Glutamatergic neuron (in vitro differentiated cells): ENCODE measurements at places on chromosomes 1 and 21.
A peak's percentile ranks its signal among the peaks of the same experiment; 100 is the strongest.

- DNase-seq = no peak
Measured at GRCh38 chr1:60132108-60132507, 58.5 kb upstream of the C1orf87 start.

DNA sequence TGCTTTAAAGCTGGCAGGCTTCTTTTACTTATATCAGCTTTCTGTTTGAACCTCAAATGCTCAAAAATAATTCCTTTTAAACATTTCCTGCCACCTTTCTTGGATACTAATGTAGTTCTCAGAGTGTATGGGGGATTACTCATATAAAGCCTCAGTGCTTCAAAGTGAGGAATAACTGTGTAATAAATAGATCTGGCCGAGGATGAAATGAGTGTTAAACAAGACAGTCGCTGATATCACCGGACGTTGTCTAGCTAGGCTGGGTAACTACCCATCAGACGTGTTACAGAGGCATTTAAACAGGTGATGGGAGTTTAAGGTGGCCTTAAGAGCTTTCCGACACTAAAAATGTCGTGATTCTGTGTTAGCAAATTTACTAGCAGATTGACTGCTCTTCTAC lies 53.1 kb downstream of the VANGL2 start:
- DNase-seq = no peak

- peak; percentile 48 for DNase-seq
Measured at GRCh38 chr1:109527098-109527811, 12.4 kb upstream of the GPR61 start.

DNA sequence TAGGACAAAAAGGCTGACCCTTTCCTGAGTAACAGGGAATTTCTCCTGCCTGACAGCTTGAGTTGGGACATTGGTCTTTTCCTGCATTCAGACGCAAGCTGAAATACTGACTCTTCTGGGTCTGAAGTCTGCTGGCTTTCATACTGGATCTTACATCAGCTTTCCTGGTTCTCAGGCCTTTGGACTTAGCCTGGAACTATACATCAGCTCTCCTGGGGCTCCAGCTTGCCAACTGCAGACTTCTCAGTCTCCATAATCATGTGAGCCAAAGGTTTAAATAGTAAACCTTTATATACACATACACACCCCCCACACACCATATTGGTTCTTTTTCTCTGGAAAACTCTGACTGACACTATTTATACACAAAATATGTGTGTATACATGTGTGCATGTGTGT lies 59.0 kb upstream of the KCND3 start:
- DNase-seq = no peak

DNA sequence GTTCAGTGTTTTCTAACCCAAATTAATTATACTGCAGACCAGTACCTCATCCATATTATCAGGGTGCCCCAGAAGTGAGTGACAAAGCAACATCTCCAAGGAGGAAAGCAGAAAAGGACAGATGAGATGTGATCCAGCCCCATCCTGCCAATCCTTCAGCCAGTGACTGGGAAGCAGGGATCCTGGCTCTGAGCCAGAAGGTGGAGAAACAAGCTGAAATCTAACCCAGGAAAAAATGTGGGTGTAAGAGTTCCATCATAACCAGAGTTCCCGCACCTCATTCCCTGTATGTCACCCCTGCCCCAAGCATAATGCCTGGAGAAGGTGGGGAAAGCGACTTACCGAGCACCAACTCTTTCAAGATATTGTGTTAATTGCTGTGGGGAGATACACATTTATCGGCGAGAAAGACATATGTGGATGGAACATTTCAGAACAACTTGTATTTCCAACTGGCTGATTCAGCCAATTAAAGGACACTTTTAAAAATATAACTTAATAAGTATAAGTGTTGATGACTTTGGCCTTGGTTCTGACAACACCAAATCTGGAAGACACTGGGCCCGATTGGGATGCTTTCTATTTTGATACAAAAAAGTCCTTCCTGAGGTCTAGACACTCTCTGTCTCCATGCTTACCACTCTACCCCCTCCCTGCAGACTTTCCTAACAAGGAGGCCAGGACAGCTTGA lies 14.9 kb downstream of the PLEKHA6 start:
- no peak for DNase-seq

- no peak for DNase-seq
Measured at GRCh38 chr1:228830954-228831481, 95.7 kb downstream of the RHOU start.

DNA sequence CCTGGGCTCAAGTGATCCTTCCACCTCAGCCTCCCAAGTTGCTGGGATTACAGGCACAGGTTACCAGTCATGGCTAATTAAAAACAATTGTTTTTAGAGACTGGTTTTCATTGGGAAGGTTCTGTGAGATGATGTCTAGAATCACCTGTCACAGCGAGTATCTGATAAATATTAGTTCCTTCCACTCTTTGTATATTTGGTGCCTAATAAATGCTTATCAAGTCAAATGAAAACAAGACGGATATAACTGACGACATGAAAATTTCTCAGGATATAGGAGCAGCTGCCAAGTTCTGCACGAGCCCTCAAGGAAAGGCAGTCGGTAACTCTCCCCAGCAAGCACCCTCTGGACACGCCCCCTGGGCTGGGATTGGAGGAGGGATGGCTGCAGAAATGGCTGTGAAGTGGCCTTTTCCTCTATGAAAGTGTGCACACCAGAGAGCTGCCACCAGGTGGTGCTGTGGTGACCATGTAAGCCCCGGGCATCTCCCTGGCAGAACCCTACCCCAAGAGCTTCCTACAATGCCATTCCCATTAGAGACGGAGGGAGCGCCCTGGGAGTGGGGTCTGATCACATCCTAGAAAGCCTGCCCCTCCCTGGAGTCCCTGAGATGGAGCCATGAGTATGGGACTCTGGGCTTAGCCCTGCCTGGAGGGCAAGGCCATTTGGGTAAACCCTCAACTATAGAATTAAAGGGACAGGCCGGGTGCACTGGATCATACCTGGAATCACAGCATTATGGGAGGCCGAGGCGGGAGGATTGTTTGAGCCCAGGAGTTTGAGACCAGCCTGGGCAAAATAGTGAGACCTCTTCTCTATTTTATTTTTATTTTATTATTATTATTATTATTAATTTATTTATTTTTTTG lies 50.9 kb downstream of the HTR6 start:
- DNase-seq = peak; percentile 98

DNA sequence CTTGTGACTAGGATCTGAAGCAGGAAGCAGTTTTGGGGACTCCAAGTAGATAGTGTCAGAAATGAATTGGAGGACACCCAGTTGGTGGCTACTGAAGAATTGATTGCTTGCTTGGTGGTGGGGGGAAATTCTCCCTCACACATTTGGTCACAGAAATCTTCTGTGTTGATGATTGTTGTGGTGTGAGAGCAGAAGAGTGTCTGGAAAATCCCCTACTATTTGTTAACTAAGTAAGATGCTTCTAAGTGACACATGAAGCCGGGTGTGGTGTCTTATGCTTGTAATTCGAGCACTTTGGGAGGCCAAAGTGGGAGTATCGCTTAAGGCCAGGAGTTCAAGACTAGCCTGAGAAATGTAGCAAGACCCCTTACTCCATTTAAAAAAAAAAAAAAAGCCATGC lies 22.5 kb upstream of the IPP start:
- no peak for DNase-seq

DNA sequence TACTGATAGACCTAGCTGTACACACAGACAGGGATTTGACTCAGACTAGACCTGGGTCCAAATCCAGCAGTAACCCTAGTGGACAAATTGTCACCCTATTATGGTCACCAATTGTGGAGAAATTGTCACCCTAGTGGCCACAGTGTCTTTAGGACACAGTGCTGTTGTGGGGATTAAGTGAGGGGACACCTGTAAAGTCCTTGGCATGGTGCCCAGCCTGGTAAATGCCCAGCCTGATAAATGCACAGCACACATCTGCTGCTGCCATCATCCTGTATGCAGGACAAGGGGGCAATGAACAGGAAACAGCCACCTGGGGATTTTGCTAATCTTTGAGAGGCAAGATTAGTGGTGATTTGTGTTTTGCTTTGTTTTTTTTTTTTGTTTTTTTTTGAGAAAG lies 2.3 kb downstream of the TMEM61 start:
- no peak for DNase-seq

GRCh38 chr1:156886583-156887281 lies 6.8 kb upstream of the PEAR1 start:
- no peak for DNase-seq

DNA sequence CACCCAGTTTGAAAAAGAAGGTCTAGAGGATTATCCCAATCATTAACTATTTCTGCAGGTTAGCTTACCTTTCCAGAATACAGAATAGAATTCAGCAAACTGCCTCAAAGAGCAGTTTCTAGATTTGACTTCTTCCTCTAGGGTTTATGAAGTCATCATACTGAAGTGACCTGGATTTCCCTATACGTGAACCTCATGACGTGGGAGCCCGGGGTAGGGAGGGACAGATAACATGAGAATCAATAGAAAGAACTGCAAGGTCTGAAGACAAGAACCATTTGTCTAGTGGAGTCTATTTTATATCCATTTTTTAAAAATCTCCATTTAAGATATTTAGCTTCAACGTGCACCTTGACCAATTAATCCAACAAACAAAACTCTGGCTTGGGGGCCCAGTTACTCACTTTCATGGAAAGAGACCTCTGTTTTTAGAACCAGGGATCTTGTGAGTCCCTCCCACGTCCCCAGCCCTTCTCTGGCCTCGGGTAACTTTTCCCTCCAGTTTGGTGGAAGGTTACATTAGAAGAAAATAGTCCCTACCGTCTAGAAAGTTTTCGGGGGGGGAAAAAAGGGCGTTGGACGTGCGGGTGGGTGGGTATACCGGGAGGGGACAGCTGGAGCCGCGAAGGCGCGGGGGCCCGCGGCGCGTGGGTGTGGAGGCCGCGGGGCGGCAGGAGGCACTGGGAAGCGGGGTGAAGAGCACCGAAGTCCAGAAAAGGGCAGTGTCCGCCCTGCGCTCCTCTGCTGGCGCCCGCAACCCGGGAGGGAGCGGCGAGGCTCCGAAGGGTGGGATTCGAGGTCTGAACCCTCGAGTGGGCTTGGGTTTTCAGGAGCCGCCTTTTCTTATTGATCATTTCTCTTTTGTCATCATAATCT lies 13.8 kb upstream of the POGZ start:
- peak; percentile 43 for DNase-seq

GRCh38 chr1:109425391-109426280 lies 612 bp downstream of the PSMA5 start:
- DNase-seq = no peak

DNA sequence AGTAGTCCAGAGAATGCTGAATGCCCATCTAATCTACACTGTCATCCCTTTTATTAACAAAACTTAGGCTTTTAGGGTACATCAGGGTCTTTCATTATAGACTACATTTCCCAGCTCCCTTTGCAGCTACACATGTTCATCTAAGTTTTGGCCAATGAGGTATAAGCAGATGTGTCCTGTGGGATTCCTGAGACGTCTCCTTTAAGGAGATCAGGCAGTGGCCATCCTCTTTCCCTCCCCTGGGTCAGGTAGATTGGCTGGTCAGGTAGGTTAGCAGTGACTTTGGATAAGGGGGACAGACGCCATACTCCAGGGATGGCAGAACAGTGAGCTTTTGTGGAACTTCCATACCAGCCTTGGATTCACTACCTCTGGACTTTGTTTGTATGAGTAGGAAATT lies 188.3 kb downstream of the FGGY start:
- no peak for DNase-seq

DNA sequence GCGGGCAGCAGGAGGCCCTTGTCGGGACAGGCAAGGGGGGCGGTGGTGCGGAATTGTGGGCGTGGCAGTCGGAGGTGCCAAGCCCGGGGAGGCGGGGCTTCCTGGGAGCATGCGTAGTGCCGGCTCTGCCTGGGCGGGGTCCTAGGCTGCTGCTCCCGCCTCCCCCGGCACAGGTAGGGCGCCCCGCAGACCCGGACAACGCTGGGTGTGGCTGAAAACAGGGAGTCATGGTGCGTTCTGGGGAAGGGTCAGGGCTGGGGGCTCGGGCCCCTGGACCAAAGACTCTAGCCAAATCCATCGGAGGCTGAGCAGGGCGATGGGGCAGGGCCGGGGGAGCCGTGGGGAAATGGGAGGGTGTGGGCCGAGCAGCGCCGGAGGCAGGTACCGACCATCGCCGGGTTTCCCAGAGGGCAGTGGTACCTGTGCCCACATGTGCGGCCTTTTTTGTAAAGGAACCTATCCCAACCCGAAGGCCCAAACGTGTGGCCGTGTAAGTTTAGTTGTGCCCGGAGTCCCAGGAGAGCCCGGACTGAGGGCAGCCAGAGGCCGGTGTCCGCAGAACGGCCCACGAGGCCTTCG lies 231.9 kb downstream of the SDCCAG8 start:
- DNase-seq = no peak

DNA sequence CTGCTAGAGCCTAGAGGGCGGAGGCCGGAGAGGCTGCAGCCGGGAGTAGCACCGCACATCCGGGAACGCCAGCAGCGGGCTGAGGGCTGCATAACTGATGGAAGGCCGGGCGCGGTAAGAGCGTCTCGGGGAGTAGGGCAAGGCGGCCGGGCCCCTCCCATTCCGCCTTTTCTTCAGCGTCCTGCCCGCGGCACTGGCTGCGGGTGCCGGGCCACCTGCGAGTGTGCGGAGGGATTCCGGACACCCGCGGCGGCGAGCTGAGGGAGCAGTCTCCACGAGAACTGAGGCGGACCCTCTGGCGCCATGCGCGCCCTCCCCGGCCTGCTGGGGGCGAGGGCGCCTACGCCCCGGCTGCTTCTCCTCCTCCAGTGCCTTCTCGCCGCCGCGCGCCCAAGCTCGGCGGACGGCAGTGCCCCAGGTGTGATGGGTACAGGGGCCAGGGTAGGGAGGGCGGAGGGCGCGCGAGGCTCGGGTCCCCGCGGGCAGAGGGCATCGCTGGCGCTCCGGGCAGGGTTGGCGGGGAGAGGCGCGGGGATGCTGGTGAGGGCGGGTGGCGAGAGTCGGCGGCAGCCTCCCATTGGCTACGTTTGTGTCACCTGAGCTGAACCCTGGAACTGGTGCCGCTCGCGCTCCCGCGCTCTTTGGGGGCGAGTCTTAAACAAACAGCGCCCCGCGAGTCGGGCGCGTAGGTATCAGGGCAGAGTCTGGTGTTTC lies 334.4 kb downstream of the SRGAP2C start:
- peak; percentile 82 for DNase-seq

GRCh38 chr1:57889676-57890320 lies 465.9 kb upstream of the DAB1 start:
- DNase-seq = no peak

- no peak for DNase-seq
Measured at GRCh38 chr21:43643193-43643592, 16.1 kb downstream of the HSF2BP start.

GRCh38 chr1:157110003-157110402 lies 10.4 kb upstream of the ETV3L start:
- no peak for DNase-seq

DNA sequence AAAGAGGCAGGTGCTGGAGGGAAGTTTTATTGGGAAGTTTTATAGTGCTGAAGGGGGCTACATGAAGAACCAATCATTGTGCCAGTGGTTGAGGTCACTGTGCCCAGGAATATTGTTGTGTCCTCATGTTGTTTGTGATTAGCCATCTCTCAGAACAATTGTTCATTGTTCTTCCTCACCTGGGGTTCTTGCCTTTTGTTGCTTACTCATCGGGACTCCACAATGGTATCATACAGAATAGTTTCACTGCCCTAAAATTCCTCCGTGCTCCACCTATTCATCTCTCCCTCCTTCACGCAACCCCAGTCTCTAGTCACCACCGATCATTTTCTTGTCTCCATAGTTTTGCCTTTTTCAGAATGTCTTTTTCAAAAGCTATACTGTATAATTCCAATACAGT lies 38.9 kb upstream of the CDC14A start:
- no peak for DNase-seq
